NCI-H82 (cell line): ENCODE measurements at places on chromosomes 7 and 10.

DNA sequence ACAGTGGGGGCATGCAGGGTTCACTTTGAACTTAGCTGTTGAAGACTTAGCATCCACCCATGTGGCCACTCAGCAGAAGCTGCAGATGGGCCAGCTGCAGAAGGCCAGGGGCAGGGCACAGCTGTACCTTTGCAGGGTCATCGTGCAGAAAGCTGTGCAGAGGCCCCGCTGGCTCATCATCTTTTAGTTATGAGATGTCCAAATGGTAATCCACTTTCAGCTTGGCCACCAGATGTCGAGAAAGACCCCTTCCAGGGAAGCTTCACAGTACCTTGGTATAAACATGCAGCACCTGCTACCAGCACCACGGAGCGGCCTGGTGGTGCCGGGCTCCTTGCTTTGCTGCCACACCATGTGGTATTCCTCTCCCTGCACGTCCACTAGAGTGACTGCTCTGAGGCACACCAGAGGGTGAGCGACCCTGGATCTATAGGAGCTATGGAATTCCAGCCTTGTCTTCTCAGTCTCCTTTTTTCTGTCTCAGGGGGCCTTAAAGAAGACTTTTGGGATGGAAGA is 74.2 kb upstream of the LAMB4 start:
- peak; percentile 73 for DNase-seq

GRCh38 chr7:136023134-136023869 is 46.1 kb upstream of the MTPN start:
- no peak for DNase-seq

- DNase-seq, result peak; percentile 44
Observed at GRCh38 chr7:90262438-90262837, 17.5 kb downstream of the CFAP69 start.

DNA sequence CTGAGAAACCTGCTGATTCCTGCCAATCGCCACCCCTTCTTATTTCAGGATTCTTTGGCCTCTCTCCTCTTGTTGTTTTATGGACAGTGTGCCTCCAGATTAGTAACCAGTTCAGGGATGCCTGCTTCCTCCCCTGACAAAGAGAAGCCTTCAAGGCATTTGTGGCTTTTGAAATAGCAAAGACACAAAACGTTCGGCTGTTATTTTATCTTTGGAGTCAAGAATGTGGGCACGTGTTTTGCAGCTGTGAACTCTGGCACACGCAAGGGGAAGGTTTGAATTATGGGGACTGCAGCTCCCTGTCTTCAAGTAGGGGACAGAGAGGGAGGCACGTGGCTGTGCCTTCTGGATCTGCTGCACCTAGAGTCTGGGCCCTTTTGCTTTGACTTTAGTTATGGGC is 157.9 kb upstream of the GRB10 start:
- no peak for DNase-seq

DNA sequence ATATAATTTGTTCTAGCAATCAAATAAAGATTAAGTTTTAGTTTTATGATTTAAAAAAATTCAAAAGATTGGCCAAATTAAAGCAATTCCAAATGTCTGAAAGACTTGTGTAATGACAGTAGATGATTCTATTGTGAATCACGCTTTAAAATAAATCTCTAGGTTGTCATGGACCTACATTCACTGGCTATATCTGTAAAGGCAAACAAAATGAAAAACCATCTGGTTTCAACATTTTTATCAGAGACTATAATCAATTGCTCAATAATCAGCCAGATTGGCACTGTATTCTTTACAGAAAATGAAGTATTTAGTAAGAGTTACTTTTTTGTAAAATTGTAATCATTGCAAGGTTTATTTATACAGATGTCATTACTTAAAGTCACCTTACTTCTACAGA is 60.7 kb downstream of the DGKB start:
- no peak for DNase-seq

- no peak for DNase-seq
Observed at GRCh38 chr10:24307116-24307515, 98.2 kb downstream of the KIAA1217 start.

GRCh38 chr7:12805957-12806356 is 118.5 kb downstream of the ARL4A start:
- DNase-seq, result no peak

GRCh38 chr7:27242555-27243339 is at the start of gene EVX1:
EVX1 (plus strand) TSS chr7:27242802; CDS start chr7:27243031, 229 bp downstream.
- peak; percentile 50 for DNase-seq

DNA sequence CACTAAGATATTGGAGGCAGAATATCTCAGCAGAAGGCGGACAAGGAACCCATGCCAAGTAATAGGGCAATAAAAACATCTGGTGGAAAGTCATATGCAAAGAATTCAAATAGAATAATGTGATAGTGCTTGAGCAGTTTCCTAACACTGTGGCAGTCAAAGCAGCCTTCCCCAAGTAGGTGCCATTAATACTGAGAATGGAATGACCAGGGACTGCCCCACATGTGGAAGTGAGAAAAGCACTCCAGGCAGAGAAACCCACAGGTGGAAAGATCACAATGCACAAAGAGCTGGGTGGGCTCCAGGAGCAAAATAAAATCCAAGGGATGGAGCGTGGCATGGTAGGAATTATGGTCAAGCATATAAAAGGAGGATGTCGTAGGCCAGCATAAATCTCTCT is 64.4 kb upstream of the NME8 start:
- no peak for DNase-seq

- peak; percentile 80 for DNase-seq
Observed at GRCh38 chr7:139660317-139661042, 117.3 kb downstream of the HIPK2 start.

DNA sequence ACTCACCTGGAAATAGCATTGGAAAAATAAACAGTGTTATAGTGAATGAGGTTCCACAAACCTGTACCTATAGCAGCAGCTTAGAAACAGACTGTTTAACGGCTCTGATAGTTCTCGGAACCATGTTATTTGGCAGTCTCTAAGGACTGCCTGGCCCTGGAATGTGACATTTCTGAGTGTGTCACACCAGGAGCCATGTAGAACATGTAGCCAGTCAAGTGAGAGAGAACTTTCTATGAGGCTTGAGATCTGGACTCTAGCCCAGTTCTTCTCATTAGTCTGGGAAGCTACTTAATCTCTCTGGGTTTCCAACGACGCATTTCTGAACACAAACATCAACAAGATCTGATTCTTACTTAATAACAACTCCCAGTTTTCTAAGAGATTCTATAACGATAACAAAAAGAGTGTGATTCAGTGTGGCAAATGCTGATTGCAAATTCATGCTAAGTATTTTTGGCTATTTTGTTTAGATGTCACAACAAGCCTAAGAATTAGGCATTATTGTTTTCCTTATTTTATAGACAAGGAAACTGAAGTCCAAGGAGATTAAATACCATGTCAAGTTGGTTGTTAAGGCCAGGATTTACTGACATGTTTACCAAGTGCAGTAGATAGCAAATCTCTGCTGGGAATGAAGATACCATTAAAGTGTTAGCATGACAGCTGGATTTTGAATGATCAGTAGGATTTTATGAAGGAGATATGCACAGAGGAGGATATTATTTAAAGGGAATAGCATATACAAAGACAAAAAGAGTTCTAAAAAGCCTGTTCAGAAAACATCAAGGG is 47.2 kb downstream of the APBB1IP start:
- DNase-seq, result peak; percentile 12

- no peak for DNase-seq
Observed at GRCh38 chr10:114987995-114988394, 50.0 kb downstream of the TRUB1 start.

GRCh38 chr7:40733114-40733513 is 598.3 kb downstream of the SUGCT start:
- DNase-seq, result no peak

DNA sequence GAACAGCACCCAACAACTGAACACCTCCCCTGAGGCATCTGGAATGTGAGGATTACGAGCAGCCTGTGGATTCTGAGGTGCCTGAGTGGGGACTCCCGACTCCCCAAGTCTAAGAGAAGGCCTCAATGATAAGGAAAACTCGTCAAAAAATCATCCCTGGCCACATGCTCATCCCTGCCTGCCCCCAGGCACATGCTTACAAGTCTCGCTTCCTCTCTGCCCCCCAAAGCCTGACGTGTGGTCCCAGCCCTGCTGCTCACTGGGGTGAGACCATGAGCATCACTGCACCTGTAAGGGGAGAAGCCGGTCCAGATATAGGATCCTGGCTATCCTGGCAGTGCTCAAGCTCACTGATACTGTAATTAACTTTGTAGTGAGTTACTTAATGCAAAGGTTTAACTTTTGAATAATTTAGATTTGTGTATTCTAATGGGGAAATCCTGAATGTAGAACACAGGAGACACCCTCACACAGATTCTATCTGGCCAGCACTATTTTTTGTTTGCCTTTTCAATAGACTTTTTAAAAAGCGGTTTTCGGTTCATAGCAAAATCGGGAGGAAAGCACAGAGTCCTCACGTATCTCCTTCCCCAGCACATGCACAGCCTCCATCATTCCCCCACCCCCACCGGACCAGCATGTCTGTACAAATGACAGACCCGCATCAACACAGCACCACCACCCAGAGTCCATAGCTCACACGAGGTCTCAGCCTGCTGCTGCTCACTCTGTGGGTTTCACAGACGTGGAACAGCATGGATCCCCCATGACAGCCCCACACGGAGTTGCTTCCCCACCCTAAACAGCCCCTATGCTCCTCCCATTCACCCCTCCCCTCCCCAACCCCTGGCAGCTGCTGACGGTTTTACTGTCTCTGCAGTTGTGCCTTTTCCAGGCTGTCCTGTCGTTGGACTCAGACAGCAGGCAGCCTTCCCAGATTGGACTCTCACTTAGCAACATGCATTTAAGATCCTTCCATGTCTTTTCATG is 167.9 kb downstream of the DIP2C start:
- DNase-seq, result peak; percentile 34

- no peak for DNase-seq
Observed at GRCh38 chr7:822692-823276, 9.5 kb upstream of the SUN1 start.

DNA sequence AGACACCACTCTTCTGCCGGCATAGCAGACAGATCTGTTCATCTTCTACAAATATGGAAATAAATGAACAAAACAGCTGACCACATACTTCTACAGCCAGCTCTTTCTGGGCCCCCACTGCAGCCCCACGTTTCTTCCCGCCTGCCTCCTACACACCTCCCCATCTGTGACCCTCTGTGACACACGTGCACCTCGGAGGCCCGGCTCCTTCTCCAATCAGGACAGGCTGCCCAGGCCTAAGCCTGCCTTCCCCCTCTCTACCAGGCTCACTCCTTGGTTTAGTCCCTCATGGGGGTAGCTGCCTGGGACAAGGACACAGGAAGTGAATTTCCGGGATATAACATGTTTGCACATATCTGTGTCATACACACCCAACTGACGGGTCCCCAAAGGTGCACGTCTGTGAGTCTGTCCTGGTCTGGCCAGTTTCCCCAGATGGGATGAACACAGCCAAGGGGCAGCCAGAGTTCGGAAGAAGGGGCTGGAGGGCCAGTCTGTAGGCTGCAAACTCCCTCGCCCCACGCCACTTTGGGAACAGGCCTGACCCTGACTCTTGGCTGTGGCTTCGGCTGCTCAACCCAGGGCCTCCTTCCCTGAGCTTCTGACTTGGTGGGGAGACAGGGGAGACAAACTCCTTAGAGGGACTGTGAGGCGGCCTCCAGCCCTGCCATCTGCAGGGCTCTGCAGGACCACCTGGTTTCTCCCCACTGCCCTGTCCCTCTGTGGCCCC is 30.3 kb downstream of the PITRM1 start:
- no peak for DNase-seq

DNA sequence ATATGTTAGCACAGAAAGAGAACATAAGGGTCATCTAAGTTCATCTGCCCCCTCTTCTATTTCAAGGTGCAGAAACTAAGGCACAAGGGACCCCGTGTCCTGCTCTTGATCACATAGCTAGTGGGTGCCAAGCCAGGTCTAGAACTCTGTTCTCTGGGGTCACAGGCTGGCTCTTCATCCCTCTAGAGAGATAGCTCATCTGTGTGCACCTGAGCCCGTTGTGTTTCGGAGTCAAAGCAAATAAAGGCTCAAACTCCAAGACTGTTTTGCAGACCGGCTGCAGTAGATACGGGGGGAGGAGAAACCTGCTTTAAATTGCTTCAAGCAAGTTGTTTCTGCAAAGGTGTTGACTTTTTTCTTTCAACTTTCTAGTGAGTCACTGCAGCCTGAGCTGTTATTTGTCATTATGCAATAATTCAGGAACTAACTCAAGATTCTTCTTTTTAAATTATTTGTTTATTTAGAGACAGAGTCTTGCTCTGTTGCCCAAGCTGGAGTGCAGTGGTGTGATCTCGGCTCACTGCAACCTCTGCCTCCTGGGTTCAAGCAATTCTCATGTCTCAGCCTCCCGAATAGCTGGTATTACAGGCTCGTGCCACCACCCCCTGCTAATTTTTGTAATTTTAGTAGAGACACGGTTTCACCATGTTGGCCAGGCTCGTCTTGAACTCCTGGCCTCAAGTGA is 6.5 kb downstream of the BLVRA start:
- no peak for DNase-seq

DNA sequence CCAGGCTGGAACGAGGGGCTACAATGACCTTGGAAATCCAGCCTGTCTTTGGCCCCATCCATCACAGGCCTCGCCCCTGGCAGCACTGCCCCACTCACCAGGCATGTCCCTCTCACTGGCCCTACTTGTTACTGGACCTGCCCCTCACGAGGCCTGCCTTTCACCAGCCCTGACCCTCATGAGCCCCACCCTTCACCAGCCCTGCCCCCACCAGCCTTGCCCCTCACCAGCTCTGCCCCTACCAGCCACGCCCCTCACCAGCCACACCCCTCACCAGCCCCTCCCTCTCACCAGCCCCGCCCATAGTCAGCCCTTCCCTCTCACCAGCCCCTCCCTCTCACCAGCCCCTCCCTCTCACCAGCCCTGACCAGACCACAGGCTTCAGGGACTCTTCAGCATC is 57.8 kb downstream of the COL26A1 start:
- DNase-seq, result peak; percentile 71

- no peak for DNase-seq
Observed at GRCh38 chr10:35614312-35614711, 9.2 kb downstream of the GJD4 start.

GRCh38 chr10:124648131-124648475 is 96.1 kb downstream of the FAM53B start:
- DNase-seq, result no peak

- no peak for DNase-seq
Observed at GRCh38 chr7:140402178-140402835, 1.6 kb upstream of the RAB19 start.

- DNase-seq, result peak; percentile 59
Observed at GRCh38 chr7:69457595-69458504, 140.4 kb upstream of the AUTS2 start.

GRCh38 chr10:75379212-75379724 is 22.3 kb downstream of the ZNF503 start:
- peak; percentile 60 for DNase-seq

DNA sequence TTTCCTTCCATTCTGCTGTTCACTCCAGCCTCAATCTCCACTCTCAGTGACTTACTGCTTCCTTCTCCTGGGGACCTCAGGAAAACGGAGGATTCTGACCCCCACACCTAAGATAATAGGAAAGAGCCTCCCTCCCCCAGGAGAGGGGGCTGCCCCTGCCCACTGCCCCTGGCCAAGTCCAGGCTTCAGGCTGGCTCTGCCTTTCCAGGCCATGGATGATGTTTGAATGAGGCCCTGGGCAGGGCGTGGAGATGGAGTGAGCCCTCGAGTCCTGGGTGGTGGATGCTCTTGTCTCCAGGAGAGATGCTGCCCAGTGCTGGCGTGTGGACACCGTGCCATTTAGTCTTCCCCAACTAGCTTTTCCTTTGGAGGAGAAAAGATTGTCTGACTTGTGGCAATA is 106.9 kb downstream of the INSYN2A start:
- no peak for DNase-seq

GRCh38 chr10:53088961-53089360 is 316.4 kb upstream of the MBL2 start:
- DNase-seq, result no peak
